ENCODE measurements at places on chromosomes 11 and 22. TPM values are rescaled to one million over a fixed set of nuclear protein-coding genes. Genes with fewer than 3 reads are reported as not detected.

The PRR5L gene
- polyA plus RNA-seq = 8.6 TPM

The AP5B1 gene
- polyA plus RNA-seq = 10.2 TPM

The EFCAB6 gene
- 0.47 TPM for polyA plus RNA-seq

DNA sequence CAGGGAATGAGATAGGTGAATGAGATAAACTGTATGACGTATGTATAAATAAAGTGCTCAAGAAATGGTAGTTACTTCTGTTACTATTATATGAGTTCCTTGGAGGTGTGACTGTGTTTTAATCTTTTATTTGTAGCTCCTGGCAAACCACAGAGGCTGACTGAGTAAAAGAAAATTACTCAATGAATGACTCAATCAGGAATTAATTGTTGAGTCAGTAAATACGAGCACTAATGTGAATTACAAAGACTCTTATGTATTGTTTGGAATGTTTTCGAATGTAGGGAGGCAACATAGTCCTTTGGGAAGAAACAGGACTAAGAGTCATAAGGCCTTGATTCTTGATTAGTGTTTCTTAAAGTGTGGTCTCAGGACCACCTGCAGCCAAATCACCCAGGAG lies 51.1 kb upstream of the BLID start:
- no peak for DNase-seq

The CD6 gene
- polyA plus RNA-seq = 0.07 TPM

DNA sequence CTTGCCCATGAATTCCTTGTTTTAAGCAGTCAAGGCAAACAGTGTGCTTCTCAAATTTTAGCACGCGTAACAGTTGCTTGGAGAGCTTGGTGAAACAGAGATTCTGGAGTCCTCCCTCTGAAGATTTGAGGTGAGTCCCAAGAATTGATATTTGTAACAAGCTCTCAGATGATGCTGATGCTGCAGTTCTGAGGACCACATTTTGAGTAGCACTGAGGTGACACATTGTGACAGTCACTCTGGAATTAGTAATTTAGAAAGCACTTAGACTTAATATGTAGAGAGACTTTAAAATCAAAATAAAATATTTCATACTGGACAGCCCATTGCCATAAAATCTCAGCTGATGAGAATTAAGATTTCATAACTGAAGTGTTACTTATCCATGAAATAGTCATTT lies 38.5 kb downstream of the DNAJC24 start:
- DNase-seq = no peak

The POU2AF2 gene
- polyA plus RNA-seq = not detected

GRCh38 chr11:46381048-46381818 lies at the start of gene MDK:
TSS of gene MDK (plus strand) at chr11:46381669. CDS start at chr11:46382058, 389 bp downstream.
- DNase-seq = no peak

GRCh38 chr11:86175626-86176025 lies 68.9 kb upstream of the EED start:
- DNase-seq = no peak
